Choroid plexus epithelial cell (primary cell): ENCODE measurements at places on chromosomes 5 and 9.

DNA sequence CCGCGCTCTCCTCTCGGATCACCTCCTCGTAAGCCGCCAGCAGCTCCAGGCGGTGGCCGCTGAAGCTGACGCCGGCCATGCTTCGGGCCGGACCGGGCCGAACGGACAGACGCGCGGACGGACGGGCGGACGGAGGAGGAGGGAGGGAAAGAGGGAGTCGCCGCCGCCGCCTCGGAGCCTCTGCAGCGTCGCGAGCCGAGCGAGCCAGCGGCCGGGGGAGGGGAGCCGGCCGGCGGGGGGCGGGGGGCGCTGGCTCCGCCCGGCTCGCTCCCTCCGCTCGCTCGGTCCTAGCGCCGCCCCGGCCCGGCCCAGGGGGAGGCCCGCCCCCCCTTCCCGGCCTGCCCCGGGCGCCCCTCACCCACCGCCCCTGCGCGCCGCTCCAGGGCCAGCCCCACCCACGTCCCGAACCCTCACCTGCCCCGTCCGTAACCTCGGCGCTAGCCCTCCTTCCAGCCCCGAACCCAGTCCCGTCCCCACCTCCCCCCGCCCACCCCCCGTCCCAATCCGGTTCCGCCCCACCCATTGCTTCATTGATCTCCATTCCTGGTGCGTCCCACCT lies at the start of gene DBN1:
TSS of gene DBN1 (minus strand) at position 192 of the 559 bp plus-strand sequence. CDS start at position 79, 113 bp downstream.
- peak; percentile 60 for DNase-seq

GRCh38 chr9:99349870-99350269 lies 127.8 kb downstream of the SEC61B start:
- no peak for DNase-seq

DNA sequence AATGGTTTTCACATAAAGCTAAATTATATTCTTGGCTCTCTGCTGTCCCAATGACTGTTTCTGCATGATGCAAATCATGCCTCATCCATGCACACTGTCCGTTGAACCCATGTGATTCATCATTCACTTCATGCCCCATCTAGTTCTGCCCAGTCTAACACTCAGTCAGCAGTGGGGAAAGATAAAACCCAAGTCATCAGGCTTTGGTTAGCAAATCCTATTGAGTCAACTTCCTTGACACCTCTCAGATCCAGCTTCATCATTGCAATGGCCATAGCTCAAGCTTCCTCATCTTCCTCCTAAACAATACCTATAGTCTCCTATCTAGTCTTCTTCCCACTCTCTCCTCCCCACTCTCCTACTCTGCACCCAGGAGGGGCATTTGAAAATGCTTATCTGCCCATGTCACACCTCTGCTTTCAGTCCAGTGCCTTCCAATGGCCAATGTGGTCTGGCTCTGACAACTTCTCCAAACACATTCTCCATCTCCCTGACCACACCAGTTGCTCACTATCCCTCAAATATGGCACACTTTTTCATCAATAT lies 266.0 kb upstream of the TRIM32 start:
- DNase-seq = no peak

- no peak for DNase-seq
Measured at GRCh38 chr5:88644676-88645075, 238.3 kb downstream of the MEF2C start.

GRCh38 chr9:684941-685340 lies 156.6 kb upstream of the DMRT1 start:
- peak; percentile 68 for DNase-seq

DNA sequence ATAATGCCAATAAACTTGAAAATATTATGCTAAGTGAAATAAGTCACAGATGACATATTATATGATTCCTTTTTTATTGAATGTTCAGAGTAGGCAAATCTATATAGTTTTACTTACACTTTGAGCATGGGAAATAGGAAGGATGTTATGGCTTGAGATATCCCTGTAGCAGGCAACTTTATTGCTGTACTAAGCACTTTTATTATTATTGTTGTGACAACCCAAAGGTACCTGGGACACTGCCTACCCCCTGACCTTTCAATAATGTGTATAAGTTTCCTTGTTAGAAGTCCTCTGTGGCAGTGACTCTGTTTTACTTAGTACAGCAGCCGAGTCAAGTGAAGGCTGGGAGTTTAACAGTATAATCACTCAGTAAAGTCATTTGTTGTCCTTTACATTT lies 39.9 kb downstream of the SHOC1 start:
- no peak for DNase-seq

DNA sequence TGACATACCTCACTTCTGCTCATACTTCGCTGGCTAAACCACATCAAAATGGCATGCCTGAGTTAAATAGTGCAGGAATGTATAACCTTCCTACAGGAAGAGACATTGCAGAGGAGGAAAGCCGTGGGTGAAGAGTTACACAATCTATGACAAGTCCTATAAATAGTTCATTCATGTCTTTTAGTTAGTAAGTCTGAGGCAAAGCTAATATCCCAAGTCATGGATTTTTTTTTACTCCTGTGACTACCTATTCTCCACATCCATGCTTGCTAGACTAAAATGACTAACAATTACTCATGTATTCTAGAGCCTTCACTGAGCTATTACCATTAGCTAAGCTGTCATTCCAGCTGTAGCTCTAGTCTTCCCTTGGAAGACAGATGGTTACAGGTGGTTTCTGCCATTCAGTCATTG lies 391.3 kb downstream of the NR2F1-AS1 start:
- DNase-seq = peak; percentile 87

DNA sequence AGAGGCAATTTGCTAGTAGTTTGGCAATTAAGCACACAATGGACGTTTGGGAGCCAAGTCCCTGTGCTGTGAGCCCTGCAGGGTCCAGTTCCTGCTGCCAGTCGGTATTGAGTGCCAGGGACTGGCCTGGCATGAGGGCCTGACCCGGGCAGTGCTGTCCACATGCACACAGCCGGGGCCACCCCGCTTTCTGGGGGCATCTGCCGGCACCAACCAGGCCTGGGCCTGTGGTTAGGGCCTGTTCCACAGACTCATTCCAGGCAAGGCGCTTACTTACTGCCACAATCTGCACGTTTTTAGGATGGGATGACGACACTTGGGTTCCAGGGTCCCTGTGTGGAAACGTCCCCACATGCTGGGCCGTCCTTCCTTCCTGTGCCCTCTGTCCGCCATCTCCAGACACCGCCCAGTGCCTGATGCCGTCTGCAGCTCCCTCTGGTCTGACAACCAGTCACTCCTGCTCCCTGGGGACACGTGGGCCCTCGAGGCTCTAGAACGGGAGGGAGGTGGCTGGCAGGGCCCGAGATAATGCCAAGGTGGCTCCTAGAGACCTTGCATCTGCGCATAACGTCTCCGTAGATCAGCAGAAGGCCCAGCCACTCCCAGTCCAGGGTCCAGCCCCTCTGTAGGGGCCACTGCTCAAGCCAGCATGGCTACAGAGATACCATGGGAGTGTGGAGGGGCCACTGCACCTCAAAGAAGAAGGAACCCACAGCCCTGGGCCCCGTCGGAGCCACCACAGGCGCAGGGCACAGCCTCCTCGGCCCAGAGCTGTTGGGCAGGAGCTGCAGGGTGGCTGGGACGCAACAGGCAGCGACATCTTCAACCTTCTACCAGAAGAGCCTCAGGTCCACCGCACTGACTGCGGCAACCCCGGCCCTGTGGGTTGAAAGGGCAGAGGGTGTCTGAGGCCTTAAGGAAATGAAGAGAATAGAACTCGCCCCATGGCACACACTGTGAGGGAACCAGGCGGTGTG lies 24.7 kb downstream of the SLC9A3 start:
- DNase-seq = no peak
